GM04504 (cell line): ENCODE measurements at places on chromosomes 7 and 10.

- no peak for DNase-seq
These were observed 1.3 kb upstream of the ACHE start for GRCh38 chr7:100896732-100897608.

DNA sequence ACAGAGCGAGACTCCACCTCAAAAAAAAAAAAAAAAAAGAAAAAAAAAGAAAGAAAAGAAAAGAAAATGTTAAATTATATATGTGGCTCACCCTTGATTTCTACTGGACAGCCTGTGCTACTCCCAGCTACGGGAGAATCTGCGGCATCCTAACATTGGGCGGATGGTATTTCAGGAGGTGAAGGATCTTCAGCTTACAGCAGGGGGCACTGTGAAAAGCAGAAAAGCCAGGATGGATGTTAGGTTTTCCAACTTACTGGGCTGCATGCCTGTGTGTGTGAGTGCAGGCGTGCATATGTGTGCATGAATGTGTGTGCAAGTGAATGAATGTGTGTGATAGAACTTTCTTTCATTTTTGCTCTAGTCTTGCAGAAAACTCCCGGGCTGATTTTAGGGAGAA is 1066.5 kb downstream of the TYW1 start:
- DNase-seq: no peak

DNA sequence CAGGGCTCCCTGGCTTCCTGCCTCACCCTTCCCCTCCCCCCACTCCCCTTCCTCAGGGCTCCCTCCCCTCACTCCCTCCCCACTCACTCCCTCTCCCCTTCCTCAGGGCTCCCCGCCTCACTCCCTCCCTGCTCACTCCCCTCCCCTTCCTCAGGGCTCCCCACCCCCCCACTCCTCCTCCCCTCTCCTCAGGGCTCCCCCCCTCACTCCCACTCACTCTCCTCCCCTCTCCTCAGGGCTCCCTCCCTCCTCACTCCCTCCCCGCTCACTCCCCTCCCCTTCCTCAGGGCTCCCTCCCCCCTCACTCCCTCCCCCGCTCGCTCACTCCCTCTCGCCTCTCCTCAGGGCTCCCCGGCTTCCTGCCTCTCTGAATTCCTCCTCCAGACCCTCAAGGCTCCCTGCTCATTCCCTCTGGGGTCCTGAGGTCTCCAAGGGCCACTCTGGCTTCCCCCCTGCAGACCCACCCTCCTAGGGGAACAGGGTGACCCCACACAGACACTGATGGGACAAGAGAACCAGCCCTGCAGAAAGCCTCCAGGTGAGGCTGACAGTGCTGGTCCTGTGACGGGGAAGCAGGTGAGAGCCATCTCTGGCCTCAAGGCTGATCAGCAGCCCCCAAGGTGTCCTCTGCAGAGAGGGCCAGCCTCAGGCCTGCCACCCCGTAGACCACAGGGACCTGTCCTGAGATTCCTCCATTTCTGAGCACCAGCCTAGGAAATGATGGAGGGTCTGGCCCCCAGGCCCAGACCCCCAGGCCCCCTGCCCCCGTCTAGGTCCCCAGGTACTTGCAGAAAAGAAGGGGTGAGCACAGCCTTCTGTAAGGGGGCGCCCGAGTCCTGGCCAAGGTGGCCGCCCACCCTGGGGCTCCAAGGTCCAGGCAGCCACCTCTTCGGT is 47.2 kb downstream of the PWWP2B start:
- no peak for DNase-seq

DNA sequence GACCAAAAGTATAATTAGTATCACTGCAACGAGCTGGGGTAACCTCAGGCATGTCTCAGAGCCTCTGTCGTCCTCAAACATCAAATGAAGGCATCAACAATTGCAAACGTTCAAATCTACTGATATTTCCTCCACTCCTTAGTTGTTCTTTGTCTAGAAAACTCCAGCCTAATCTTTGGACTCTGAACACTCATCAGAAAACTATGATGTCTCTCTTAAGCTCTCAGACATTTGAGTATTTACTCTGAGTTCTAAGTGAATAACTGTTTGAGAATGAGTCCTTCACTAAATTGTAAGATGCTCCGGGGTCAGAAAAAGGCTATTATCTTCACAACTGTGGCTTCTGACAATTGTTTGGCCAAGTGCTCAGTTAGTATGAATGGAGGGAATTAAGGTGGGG is 536.4 kb downstream of the NRG3 start:
- DNase-seq: no peak

DNA sequence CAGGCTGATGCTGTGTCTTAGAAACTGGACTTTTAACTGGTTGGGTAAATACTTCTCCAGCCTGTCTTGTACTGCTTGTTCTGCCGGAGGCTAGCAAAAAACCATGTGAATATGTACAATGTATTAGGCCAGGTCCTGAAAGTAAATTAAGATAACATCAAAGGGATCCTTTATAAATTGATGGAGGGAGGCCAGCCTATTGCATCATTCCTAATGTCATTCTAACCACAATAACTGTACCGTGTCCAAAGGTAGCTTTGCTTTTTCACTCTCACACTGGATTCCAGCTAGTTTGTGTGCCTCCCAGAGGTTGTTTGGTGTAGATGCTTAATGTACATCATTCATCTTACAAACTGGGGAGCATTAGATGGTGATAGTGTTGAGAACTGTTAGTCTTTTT is 91.2 kb upstream of the SEM1 start:
- no peak for DNase-seq

GRCh38 chr7:148456351-148456750 is 134.2 kb upstream of the C7orf33 start:
- no peak for DNase-seq

GRCh38 chr7:12943781-12944180 is 256.3 kb downstream of the ARL4A start:
- no peak for DNase-seq

DNA sequence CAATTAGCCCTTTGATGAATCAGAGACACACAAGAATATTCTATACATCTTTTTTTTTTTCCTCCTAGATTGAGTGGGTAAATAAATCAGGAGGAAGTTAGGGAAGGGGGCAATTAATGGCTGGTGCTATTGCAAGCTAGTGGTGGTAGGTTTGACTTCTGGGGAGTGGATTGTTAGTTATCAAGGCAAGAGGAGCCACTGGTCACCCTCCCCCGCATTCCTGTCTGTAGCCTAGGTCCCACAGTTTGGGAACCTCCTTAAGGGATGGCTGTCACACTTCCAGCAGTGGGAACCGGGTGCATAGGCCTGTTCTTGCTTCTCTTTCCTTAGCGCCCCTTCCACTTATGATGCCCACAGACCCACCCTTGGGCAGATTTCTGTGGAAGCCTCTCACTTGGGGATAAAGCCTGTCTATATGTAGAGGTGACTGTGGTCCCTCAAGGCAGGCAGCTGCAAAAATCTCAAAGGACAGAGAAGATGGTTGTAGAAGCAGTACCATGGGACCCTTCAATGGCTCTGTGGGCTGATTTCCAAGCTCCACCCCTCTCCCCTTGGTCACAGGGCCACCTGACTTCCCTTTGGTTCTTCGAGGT is 2.3 kb upstream of the ADCK2 start:
- DNase-seq: no peak

- no peak for DNase-seq
These were observed 125.0 kb downstream of the TEX36 start for GRCh38 chr10:125557801-125558505.

DNA sequence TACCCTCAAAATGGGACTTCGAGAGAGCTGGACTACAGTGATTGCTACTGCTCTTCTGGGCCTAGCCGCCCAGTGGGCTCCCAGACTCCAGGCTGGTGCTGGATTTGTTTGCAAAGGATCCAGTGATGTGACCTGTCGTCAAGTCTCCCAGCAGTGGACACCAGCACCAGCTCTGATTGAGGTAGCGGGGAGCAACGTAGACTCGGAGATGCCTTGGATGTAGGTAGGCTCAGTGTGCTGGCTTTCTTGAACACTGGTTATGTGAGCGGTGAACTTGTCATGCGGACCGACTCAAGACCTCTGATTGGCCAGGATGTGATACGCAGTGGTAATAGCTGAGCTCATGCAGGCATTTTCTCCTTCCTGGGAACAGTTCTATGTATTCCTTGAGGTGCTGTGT is 19.4 kb downstream of the AKR1C2 start:
- DNase-seq: no peak

- no peak for DNase-seq
These were observed 4.1 kb downstream of the ZNF777 start for GRCh38 chr7:149456506-149457421.

GRCh38 chr7:33444511-33444910 is 315.1 kb downstream of the BBS9 start:
- no peak for DNase-seq

DNA sequence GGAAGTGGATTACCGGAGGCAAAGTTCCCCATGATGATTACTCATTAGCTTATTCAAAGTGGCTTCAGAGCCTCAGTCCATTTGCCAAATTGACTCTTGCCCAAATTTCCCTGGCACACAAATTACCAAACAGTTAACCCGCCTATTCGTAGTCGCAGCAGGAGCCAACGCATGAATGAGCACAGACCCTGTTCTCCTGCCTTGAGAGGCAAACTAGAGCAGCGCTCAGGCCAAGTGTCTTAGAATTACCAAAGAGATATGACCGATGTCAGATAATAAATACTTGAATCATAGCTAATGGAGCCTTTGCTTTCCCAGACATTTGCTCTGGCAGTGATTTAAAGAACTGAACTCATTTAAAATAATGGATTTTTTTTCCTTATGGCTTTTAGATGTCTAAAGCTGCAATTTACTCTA is 64.9 kb downstream of the CTTNBP2 start:
- no peak for DNase-seq
